ENCODE measurements at places on chromosomes 5 and 9. TPM values are rescaled to one million over a fixed set of nuclear protein-coding genes. Genes with fewer than 3 reads are reported as not detected.

Gene SLU7
- 44.3 TPM for total RNA-seq

Gene ANXA2R
- total RNA-seq: 2.5 TPM

Gene TMOD1
- 0.97 TPM for total RNA-seq

Gene HSPA9
- 340 TPM for total RNA-seq

Gene SMIM33
- total RNA-seq: 0.23 TPM

Gene TTC1
- total RNA-seq: 64.0 TPM

Gene B4GALT1
- total RNA-seq: 60.6 TPM

Gene FOXD4
- not detected for total RNA-seq
